CD4-positive, alpha-beta T cell treated with Interleukin-12 subunit alpha and Interleukin-12 subunit beta, for 1 hour (primary cell): ENCODE measurements at places on chromosomes 5 and 9.

DNA sequence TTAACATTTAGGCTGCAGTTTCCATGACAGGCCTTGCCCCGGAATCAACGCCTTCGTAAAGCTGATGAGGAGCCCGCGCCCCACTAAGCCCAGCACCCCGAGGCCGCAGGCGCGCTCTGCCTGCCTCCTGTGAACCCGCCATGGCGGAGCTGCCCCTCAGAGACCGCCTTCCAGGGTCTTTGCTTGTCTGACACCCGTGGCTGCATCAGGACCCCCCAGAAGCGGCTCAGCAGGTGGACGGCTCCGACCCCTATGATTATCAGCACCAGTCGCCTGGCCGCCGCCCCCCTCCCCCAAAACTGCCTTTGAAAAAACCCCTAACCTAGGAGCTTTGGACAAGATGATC is 507 bp upstream of the DPH7 start:
- no peak for DNase-seq

DNA sequence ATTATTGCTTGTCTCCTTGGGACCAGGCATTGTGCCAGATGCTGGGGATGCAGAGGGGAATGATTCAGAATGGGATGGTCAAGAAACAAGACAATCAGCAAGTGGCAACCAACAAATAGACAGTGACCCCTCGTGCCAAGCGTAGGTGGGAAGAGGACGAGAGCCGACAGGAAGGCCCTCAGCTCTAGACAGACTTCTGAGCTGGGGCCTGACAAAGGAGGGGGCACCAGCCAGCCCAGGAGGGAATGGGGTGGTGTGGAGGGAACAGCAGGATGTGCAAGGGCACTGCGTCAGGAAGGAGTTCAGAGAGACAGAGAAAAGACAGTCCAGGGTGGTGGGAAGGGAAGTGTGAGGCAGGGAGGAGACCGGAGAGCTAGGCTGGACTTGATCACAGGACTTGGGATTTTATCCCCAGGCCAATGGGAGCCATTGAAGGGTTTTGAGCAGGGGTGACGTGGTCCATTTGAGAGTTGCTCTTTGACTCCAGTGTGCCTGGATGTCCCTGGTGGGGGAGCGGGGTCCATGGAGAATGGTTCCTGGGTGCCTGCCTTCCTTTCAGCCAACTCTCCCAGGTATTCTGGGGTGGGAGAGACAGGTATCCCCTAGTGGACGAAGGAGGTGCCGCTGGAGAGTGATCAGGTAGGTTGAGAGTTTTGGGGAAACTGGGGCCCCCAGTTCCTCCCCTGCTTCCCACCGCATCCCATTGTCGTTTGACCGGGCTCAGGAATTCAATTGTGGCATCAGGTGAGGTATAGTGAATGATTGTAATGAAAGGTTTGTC is 79.3 kb upstream of the ZNF618 start:
- no peak for DNase-seq

- DNase-seq = no peak
Observed at GRCh38 chr9:81497091-81497490, 192.3 kb downstream of the TLE1 start.

- DNase-seq = peak; percentile 57
Observed at GRCh38 chr5:139543423-139543991, 17.6 kb upstream of the UBE2D2 start.

- DNase-seq = peak; percentile 75
Observed at GRCh38 chr5:149371296-149371962, 7.7 kb downstream of the IL17B start.

DNA sequence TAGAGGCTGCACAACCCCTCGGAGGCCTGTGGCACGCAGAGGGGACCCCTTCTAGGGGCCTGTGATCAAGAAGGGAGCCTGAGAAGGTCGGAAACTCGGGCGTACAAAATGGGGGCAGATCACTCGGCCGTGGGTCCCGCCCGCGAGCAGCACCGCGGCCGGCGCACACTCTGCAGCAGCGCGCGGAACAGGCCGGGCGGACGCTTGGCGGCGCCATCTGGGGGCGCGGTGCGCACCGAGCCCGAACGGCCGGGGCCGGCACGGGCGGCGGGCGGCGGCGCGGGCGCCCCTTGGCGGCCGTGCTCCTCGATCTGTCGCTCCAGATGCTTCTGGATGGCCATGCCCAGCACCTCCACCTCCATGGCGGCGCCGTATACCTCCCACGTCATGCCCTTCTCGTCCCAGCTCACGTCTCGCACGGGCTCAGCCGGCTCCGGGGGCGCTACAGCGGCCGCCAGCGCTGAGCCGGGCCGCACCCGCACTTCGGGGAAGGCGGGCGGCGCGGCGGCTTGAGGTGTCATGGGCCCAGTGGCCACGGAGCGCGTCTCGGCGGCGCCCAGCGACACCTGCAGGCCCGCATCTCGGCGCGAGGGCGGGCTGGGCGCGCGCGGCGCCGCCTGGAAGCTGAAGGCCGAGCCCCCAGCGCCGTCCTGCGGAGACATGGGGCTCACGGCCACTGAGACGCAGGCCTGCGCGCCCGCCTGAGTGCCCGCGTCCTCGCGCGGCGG is 13.1 kb downstream of the GPRIN1 start:
- DNase-seq = peak; percentile 78

GRCh38 chr5:3006961-3007551 is 255.6 kb upstream of the IRX2 start:
- no peak for DNase-seq

GRCh38 chr5:118006219-118006618 is 982.1 kb downstream of the DTWD2 start:
- no peak for DNase-seq

GRCh38 chr5:87770601-87771121 is 357.9 kb upstream of the CCNH start:
- no peak for DNase-seq

GRCh38 chr5:169764018-169764378 is 126.9 kb downstream of the DOCK2 start:
- DNase-seq = no peak

GRCh38 chr5:42268630-42269029 is 154.6 kb upstream of the GHR start:
- DNase-seq = no peak

DNA sequence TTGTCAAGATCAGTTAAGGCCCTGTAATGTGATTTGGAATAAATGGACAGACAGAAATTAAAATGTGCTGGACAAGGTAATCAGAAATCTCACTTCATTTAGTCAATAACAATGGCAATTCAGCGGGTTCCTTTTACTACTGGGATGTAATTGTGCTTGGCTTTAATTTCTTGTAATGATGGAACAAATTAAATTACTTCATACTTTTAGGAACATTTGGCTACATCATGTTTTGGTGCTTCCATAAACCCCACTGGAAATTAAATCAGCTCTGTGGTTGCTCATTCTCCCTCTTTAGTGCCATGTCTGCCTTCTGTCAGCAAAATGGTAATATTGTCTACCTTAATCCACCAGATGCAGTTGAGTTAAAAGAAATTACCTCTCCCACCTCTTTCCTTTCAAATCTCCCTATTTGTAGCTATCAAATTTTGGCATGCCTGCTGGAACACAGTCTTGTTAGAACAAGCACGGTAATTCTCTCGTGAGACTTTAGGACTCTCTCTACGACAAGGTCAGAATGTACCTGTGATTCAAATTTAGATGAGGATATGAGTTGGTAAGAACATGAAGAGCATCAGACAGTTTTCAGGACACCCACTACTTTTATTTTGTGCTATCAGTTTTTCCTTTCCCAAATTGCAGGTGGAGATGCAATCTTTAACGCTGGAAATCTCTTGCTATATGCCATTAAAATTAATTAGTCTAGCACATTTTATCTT is 476.3 kb downstream of the RAB3C start:
- DNase-seq = no peak

- no peak for DNase-seq
Observed at GRCh38 chr5:68331192-68332079, 115.9 kb downstream of the PIK3R1 start.

- DNase-seq = no peak
Observed at GRCh38 chr9:121207371-121207940, 5.8 kb upstream of the RAB14 start.

DNA sequence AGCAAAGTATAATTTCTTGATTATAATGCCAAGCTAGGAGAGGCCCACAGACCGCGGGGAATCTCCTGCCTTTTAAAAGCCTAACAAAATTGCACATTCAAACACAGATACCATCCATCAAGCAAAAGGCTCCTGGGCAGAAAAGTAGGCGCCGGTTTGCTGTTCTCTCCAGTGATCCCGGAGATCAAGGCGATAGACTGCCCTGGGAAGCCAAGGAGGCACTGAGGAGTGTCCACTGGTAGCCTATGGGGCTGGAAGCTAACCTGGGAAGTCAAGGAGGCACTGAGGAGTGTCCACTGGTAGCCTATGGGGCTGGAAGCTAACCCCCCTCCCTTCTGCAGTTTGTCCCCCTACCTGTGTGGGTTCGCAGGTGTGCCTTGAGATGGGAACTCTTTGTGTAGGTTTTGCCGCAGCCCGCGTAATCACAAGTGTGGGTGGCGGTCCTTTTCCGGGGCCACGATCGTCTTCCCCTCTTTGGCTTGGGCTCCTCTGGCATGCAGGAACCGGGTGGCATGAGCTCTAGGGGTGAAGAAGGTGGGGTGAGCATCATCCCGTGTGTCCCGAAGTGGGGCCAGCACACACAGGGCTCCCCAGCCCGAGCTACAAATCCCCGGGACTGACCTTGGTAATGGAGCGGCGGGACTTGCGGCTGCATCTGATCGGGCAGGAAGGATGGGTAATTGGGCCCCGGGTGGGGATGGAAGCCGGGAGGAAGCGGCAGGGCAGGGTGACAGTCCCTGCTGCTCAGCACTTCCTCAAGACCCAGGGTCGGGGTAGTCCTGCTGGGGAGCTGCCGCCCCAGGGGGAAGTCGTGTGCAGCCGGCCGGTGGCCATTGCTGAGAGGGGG is 2.7 kb downstream of the KLF4 start:
- DNase-seq = no peak

DNA sequence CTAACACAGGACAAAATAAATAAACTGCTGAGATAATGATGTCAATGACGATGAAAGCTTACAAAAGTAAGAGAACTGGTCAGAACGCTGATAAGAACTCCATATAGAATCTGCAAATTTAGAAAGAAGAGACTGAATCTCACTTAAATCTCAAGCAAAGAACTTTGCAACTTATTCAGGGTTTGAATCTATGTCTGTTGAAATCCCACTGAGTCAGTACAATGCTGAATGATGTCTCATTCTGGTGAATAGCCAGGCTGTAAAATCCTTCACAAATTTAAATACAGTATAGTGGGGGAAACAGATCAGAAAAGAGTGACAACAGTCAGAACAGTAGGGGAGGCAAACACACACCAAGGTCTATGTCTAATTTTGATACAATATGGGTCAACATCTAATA is 38.9 kb upstream of the NR3C1 start:
- DNase-seq = no peak

DNA sequence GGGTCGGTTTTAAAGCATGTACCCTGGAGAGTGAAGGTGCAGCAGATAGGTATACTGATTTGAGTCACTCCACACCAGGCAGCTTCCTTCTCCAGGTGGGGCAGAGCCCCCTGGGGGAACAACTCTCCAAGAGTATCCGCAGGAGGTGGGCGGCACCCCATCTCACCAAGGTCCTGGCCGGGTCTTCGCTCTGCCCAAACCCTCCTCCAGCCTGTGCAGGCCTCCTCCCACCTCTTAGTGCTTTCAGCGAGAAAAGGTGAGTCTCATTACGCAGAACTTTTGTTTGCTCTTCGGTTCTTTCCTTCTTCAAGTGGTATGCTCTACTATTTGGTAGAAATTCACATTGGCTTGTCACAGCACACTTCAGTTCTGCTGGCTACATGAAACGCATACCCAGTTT is 13.7 kb downstream of the SPACA9 start:
- DNase-seq = no peak

DNA sequence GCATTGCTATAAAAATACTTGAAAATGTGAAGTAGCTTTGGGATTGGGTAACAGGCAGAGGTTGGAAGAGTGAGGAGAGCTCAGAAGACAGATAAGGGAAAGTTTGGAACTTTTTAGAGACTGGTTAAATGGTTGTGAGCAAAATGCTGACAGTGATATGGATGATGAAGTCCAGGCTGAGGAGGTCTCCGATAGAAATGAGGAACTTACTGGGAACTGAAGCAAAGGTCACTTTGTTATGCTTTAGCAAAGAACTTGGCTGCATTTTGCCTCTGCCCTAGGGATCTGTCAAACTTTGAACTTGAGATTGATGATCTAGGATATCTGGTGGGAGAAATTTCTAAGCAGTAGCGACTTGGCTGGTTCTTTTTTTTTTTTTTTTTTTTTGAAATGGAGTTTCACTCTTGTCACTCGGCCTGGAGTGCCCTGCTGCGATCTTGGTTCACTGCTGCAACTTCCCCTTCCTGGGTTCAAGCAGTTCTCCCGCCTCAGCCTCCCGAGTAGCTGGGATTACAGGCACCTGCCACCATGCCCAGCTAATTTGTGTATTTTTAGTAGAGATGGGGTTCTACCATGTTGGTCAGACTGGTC is 998.9 kb downstream of the TLE1 start:
- DNase-seq = no peak

- no peak for DNase-seq
Observed at GRCh38 chr9:6632516-6633183, 12.9 kb downstream of the GLDC start.

- DNase-seq = no peak
Observed at GRCh38 chr5:126186210-126186609, 237.0 kb upstream of the GRAMD2B start.

DNA sequence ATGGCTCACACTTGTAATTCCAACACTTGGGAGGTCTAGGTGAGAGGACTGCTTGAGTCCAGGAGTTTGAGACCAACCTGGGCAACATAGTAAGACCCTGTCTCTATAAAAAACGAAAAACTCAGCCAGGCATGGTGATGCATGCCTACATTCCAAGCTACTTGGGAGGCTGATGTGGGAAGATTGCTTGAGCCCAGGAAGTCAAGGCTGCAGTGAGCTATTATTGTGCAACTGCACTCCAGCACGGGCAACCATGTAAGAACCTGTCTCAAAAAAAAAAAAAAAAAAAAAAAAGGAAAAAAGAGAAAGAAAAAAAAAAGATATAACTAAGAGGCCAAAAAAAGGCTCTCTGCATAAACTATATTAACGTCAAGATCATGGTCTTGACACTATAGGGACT is 27.3 kb downstream of the GIN1 start:
- DNase-seq = no peak

DNA sequence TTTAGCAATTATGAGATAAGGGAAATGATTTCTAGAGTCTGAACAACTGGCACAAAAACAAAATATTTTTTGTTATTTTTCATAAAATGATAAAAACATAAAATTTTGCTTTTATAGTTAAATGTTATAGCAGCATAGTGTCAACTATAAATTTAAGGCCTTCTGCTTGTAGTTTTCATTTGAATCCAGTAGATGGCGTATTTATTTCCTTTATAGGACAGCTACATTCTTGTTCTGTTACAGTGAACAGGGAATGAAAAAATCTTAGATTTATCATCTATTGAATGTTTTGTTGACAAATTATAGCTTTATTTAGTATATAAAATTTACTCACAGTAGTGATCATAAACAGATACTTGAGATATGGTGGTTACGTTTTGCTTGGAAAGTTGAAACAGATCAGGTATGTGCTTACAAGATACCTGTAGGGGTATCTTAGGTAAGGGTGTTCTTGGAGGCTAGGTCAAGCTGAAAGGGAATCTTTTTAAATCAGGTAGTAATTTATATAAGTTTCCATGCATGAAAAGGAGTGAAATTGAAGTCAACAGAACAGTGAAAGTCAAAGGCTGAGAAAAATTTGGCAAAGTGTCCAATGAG is 239.3 kb upstream of the GRIN3A start:
- peak; percentile 25 for DNase-seq

GRCh38 chr9:112007575-112008240 is 111.1 kb downstream of the UGCG start:
- DNase-seq = no peak

- DNase-seq = no peak
Observed at GRCh38 chr5:71703941-71704340, 15.1 kb upstream of the CARTPT start.
